ENCODE measurements at places on chromosomes 3 and 15.

DNA sequence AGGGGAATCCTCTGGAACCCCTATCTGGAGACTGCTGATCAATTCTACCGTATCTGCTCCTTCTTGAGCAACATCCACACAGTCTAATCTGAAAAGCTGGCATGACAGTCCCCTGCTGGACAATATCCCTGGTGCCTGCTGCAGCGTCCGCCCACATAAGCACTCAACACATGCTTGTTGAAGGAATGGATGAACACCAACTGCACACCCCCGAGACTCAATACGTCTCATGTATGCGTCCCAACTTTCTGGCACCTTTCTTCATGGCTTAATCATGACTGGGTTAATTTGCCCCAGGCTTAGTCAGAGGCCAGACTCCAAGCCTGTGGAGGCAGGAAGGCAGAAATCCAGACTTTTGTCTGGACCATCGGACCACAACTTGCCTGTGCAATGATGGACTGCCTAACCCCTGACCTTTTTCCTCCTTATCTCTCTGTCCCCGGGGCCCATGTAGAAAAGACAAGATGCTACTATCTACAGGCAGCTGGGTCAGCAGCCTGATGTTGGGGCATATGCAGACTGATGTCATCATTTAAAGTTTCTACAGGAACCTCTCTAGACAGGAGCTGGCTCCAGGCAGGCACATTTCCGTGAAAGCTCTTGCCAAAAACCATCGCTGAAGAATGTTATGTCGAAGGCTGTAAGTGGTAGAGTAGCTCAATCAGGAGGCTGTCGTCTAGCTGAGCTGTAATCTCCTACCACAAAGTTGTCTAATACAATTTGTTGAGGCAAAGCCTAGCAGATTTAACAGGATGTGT is 114.1 kb upstream of the TPM1 start:
- no peaks in the 10 kb centered on the region for H3K27me3 ChIP-seq
- H3K4me1 ChIP-seq, result peaks cover 71% of the 10 kb centered on the region
- peaks cover 5% of the 10 kb centered on the region for H3K36me3 ChIP-seq
- peak overlapping the region; percentile 91 for H3K27ac ChIP-seq
- H3K4me3 ChIP-seq, result peak overlapping the region; percentile 72
- peak; percentile 97 for DNase-seq

GRCh38 chr15:86872782-86873181 is 793.1 kb downstream of the AGBL1 start:
- H3K4me3 ChIP-seq, result no peak overlapping the region
- no peaks in the 10 kb centered on the region for H3K27me3 ChIP-seq
- H3K36me3 ChIP-seq, result no peaks in the 10 kb centered on the region
- H3K4me1 ChIP-seq, result no peaks in the 10 kb centered on the region
- DNase-seq, result no peak
- no peak overlapping the region for H3K27ac ChIP-seq

DNA sequence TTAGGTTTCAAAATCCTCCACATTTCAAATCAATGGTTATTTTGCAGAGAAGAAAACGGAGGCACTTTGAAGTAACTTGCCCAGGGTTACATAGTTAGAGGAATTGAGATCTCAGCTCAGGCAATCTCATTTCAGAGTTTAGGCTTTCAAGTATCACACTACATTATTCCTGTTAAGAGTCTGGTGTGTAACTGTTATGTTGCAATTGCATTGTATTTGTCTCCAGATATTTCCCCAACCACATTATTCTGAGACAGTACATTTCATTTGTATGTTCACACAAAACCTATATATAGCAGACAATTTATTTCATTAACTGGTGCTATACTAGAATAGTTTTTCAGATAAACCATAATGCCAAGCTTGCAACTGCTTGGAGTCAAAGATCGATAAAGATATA is 154.2 kb upstream of the TSPAN3 start:
- no peak for DNase-seq
- no peak overlapping the region for H3K4me3 ChIP-seq
- H3K27me3 ChIP-seq, result no peaks in the 10 kb centered on the region
- peaks cover 44% of the 10 kb centered on the region for H3K4me1 ChIP-seq
- 0 out of 2 replicates have a peak overlapping the region, but pooled peaks have one; percentile 5 for H3K27ac ChIP-seq

DNA sequence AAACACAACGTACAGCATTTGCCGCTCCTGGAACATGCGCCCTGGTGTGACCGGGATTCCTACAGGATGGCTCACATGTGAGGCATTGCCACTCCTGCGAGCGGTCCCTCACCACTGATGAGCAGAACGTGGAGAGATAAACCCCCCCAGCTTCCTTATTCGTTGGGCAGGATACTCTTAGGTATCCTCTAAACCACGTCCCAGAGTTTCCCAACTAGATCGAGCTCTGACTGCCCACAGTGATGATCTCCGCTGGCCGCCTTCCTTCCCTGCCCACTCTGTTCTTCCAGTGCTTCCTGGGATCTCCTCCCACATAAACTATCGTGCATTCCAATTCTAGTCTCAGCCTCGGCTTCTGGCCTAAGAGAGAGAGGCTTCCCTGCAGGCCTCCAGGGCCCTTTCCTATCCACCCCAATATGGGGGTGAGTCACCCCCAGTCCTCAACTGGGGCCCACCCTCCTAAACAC is 91.8 kb downstream of the TOP2B start:
- H3K27me3 ChIP-seq, result peaks cover 6% of the 10 kb centered on the region
- peak overlapping the region; percentile 99 for H3K27ac ChIP-seq
- H3K4me3 ChIP-seq, result peak overlapping the region; percentile 84
- peaks cover 57% of the 10 kb centered on the region for H3K4me1 ChIP-seq
- no peaks in the 10 kb centered on the region for H3K36me3 ChIP-seq

GRCh38 chr3:72746430-72747411 is 101.5 kb downstream of the SHQ1 start:
- no peaks in the 10 kb centered on the region for H3K27me3 ChIP-seq
- DNase-seq, result peak; percentile 12
- H3K27ac ChIP-seq, result no peak overlapping the region
- H3K36me3 ChIP-seq, result peaks cover 4% of the 10 kb centered on the region

- H3K4me3 ChIP-seq, result no peak overlapping the region
- peaks cover 41% of the 10 kb centered on the region for H3K27me3 ChIP-seq
- no peaks in the 10 kb centered on the region for H3K36me3 ChIP-seq
- DNase-seq, result no peak
- no peaks in the 10 kb centered on the region for H3K4me1 ChIP-seq
Observed at GRCh38 chr15:66117841-66118240, 135.7 kb downstream of the MEGF11 start.

DNA sequence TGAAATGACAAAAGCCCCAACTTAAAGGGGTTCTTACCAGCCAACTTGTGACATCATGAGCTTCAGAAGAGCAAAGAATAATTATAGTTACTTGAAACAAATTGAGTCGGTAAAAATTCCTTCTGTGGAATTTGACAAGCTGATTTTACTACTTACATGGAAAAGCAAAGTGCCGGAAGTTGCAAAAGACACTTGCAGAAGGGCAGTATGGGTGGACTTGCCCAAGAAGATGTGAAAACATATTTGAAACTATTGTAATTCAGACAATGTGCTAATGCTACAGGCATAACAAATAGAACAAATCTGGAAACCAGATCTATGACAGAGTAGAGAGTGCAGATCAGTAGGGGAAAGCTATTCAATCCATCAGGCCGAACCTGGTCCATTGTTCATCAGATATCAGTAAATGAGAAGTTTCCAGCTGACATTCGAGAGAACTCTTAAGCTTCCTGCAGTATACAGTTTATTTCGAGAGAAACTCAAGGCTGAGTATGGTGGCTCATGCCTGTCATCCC is 2.5 kb upstream of the KIF7 start:
- peaks cover 4% of the 10 kb centered on the region for H3K27me3 ChIP-seq
- peaks cover 63% of the 10 kb centered on the region for H3K4me1 ChIP-seq
- H3K4me3 ChIP-seq, result no peak overlapping the region

DNA sequence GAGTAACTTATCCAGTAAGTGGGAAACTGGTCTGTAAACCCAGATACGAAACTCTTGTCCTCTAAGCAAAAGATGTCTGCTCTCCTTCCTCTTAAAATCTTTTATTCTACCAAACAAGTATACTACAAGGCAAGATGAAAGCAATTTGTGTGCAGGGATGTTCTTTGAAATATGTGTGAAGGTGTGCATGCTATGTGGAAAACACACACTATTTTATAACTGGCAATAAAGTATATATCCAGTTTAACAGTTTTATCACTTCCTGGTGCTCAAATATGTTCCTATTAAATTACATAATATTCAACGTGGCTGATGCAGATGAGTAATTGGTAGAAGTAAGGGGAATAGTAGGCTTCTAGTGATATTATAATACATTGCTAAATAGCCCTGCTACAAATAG is 566.5 kb downstream of the ROBO2 start:
- no peak overlapping the region for H3K4me3 ChIP-seq
- H3K27me3 ChIP-seq, result no peaks in the 10 kb centered on the region
- DNase-seq, result no peak
- no peaks in the 10 kb centered on the region for H3K4me1 ChIP-seq
- no peaks in the 10 kb centered on the region for H3K36me3 ChIP-seq
- no peak overlapping the region for H3K27ac ChIP-seq

Data from HFFc6 (cell line).